ENCODE measurements at places on chromosomes 12 and 14. TPM values are rescaled to one million over a fixed set of nuclear protein-coding genes. Genes with fewer than 3 reads are reported as not detected.

Gene HPD
- not detected for total RNA-seq

- no peak for DNase-seq
- no peaks in the 10 kb centered on the region for H3K36me3 ChIP-seq
- H3K4me3 ChIP-seq, result peak within 1 kb of the TSS; percentile 51
- H3K27ac ChIP-seq, result no peak within 1 kb of the TSS
- H3K27me3 ChIP-seq, result no peaks in the 10 kb centered on the region
These were observed at the start of gene WIF1 for GRCh38 chr12:65121049-65121955. Gene WIF1, minus strand, starts transcription at chr12:65121305. Its CDS starts 114 bp downstream, at chr12:65121191.

- no peaks in the 10 kb centered on the region for H3K36me3 ChIP-seq
- DNase-seq, result no peak
- peak overlapping the region; percentile 76 for H3K27ac ChIP-seq
- H3K27me3 ChIP-seq, result no peaks in the 10 kb centered on the region
These were observed 56.2 kb downstream of the DUSP16 start for GRCh38 chr12:12506496-12506890.

DNA sequence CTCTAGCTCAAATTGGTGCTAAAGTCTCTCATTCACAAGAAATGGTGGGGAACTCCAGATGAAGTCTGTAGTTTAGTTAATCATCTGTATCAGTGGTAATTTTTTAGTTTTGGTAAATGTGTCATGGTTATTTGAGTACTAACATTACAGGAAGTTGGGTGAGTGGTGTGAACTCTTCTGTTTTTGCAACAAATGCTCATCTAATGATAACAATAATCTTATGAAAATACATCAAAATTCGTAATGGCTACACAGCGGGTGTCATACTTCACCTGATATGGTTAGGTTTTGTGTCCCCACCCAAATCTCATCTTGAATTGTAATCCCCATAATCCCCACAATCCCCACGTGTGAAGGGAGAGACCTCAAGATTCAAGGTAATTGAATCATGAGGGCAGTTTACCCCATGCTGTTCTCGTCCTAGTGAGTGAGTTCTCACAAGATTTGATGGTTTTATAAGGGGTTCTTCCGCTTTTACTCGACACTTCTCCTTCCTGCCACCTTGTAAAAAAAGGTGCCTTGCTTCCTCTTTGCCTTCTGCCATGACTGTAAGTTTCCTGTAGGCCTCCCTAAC is 209.3 kb upstream of the FOXN3 start:
- no peak overlapping the region for H3K4me3 ChIP-seq
- DNase-seq, result no peak
- peaks cover 9% of the 10 kb centered on the region for H3K4me1 ChIP-seq
- no peak overlapping the region for H3K27ac ChIP-seq

DNA sequence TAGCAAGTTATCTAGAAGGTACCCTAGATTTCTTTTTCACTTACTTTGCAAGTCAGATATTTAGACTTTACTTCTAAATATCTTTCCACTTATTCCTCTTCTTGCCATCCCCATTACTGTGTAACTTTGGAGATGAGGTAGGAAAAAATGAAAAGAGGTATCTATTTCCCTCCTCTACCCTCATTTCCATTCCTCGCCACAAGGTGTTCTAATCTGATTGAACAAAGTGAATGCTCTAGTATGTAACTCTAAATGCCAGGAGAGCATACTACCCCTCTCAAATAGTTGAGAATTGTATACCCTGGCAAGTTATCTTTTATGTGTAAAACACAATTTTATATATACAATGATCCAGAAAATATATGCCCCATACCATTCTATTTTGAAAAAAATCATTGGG is 1.7 kb upstream of the LDHB start:
- DNase-seq, result no peak
- peaks cover 24% of the 10 kb centered on the region for H3K4me1 ChIP-seq
- no peaks in the 10 kb centered on the region for H3K36me3 ChIP-seq

DNA sequence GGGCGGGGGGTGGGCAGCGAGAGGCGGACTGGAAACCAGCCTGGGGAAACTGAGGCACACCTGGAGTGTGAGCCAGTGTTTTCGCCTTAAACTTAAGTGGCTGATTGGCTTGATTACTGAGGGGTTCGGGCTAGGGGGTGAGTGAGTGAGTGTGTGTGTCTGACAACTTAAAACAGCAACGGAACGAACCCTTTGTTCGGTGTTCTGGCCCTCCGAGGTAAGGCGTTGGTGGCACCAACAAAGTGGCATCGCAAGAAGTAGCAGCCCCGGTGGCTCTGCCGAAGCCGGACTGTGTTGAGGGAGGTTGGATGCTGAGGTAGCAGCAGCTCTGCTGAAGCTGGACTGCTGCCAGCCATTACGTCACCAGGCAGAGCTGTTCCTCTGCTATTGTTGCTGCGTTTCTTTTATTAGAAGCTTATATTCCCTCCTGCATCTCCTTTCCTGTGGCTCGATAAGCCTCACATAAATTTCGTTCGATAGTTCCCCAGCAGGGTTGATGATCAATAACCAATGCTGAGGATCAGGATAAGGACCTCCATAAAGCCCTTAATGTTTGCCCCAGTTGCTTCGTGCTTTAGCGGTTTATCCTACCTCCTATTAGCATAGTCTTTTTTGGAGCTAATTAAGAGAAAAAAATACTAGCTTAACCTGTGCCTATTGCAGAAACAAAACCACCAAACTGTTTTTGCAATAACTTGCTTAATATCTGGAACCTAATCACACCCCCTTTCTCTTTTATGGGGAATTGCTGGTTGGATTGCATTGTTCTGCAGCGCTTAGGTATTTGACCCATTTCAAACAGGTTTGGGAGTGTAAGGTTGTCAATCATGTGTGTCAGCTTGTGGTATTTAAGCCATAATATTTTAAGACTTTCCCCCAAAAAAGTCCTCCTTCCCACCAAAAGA is 1.3 kb downstream of the GPR137C start:
- no peaks in the 10 kb centered on the region for H3K27me3 ChIP-seq
- peak overlapping the region; percentile 82 for H3K4me3 ChIP-seq

GRCh38 chr12:44317651-44318126 is 481.8 kb downstream of the TMEM117 start:
- H3K36me3 ChIP-seq, result no peaks in the 10 kb centered on the region
- no peak overlapping the region for H3K4me3 ChIP-seq
- no peaks in the 10 kb centered on the region for H3K27me3 ChIP-seq
- H3K4me1 ChIP-seq, result no peaks in the 10 kb centered on the region
- no peak overlapping the region for H3K27ac ChIP-seq

GRCh38 chr14:81839056-81839455 is 305.4 kb upstream of the SEL1L start:
- no peaks in the 10 kb centered on the region for H3K36me3 ChIP-seq
- H3K27me3 ChIP-seq, result no peaks in the 10 kb centered on the region
- H3K4me1 ChIP-seq, result no peaks in the 10 kb centered on the region
- DNase-seq, result no peak
- H3K4me3 ChIP-seq, result no peak overlapping the region

Gene SLC38A1
- 44.7 TPM for total RNA-seq

Gene CLEC12A
- total RNA-seq, result not detected

Gene CD163L1
- 0.74 TPM for total RNA-seq

Gene MTERF2
- 14.5 TPM for total RNA-seq

GRCh38 chr14:102565331-102565887 is 27.0 kb upstream of the RCOR1 start:
- H3K27ac ChIP-seq, result no peak overlapping the region
- DNase-seq, result no peak
- H3K4me1 ChIP-seq, result no peaks in the 10 kb centered on the region

- H3K27me3 ChIP-seq, result no peaks in the 10 kb centered on the region
- H3K27ac ChIP-seq, result peak overlapping the region; percentile 10
- H3K4me1 ChIP-seq, result peaks cover 6% of the 10 kb centered on the region
- DNase-seq, result no peak
These were observed 206.0 kb downstream of the MYRFL start for GRCh38 chr12:70031046-70031445.
